Stimulated activated CD4-positive, alpha-beta T cell treated with anti-CD3 and anti-CD28 coated beads, Interleukin-4, amount 100 ng/mL, for 48 hours (primary cell): ENCODE measurements at places on chromosomes 16 and 17.

DNA sequence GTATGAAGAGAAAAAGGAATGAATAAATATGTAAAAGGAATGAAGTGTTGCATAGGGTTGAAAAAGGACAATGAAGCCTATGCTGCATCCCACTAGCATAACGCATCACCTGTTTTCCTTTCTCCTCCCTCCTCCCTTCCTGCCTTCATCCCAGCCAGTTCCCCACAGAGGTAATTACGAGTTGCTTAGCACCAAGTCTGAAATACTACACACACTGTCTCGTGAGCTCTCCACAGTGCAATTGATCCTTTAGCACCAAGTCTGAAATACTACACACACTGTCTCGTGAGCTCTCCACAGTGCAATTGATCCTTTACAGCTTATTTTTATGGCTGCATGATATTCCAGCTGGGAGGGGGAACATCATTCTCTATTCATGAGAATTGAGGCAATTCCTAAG, 1.1 kb upstream of the DRC7 start:
- DNase-seq = no peak

GRCh38 chr16:12674071-12674470, 129.6 kb downstream of the CPPED1 start:
- DNase-seq = no peak

DNA sequence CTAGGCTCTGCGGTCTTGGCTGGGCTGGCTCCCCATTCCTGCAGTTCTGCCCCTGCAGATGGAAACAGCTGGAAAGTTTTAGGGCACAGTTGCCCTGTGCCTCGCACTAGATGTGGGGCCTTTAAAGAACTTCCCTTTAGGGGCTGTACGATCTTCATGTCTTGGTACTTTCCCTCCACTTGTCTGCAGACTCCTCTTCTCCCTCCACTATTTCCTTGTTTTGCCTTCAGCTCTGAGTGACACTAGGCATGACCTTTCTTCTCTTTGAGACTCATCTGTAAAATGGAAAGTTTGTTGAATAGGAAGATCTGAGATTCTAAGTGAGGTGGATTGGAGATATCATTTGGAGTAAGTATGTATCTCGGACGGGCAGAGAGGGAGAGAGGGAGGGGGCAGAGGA, 6.3 kb upstream of the TAC4 start:
- no peak for DNase-seq

DNA sequence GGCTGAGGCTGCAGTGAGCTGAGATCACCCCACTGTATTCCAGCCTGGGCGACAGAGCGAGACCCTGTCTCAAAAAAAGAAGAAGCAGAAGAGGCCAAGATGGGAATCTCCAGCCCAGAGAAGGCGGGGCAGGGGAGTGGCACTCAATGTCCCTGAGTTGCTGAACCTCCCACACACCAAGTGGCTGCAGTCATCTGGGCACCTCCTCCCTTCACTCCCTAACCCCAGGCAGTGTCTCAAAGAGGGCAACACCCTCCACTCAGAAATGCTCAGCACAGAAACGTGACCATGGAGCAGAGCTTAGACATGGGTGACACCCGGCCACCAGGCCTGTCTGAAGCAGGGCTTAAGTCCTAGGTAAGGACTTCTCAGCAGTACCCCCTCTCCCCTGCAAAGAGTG, 36.3 kb upstream of the BCAR1 start:
- DNase-seq = no peak

DNA sequence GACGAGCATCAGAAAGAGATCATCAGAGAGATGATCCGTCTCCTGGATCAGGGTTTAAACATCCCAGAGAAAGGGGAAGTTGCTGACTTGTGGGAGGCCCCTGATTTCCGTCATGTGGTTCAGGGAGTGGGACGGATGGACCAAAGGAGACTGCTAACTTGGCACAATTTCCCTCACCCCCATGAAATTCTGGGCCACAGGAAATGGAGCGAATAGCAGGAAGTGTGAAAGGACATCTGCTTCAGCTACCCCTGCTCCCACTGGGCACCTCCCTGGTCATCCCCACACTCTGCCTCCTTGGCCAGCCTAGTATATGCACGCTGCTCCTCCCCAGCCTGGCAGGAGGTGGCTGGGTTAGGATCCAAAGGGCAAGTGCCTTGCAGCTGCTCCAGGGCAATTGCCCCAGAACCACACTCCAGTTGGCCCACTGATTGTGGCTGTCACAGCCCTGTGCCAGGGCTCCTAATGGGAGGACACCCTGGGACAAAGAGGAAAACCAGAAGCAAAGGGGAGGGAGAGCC, 1.3 kb downstream of the ARRB2 start:
- no peak for DNase-seq

DNA sequence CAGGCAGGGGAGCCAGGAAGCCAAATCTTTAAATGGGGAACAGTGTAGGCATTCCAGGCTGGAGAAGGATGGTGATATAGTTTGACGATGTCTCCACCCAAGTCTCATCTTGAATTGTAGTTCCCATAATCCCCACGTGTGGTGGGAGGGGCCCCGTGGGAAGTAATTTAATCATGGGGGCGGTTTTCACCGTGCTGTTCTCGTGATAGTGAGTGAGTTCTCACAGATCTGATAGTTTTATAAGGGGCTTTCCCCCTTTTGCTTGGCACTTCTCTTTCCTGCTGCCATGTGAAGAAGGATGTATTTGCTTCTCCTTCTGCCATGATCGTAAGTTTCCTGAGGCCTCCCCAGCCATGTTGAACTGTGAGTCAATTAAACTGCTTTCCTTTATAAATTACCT, 28.8 kb downstream of the GINS3 start:
- DNase-seq = no peak
